ENCODE measurements at places on chromosomes 3 and 15.

DNA sequence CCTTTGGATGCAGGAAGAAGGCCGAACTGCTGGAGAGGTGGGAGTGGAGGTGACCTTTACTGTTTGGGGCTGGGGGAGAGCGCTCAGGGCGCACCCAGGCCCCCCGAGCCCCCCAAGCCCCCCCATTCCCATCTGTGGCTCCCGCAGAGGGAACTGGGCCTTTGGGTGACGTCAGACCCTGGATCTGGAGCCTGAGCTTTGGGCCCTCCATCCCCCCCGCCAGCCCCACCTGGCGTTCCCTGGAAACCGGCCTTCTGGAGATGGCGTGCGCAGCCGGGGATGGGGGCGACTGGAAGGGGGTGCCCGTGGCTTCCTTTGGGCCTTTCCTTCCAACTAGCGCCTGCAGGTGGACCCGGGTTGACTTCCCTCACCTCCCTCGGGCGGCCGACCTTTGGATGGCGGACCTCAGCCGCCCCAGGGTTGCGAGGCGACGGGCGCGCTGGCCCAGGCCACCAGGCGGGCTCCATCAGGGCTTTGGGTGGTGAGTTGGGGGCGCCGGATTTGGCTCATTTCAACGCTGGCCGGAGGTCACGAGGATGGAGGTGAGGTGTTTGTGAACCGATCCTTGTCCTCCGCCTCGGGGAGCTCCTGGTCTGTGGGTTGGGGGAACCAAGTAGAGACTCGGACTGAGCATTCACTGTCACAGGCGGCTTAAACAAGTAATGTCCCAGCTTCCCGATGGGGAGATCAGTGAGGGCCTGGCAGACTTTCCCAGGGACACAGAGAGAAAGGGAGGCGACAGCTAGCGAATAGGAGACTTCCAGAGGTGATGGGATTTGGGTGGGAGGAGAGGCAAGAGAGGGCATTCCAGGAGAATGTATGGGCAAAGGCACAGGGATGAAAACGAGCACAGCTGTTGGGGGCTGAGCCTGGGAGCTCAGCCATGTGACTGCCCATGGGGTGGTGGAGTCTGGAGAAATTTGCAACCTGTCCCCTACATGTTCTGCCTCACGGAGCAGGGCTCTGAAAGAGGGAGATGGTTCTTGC is 709 bp downstream of the SCAMP5 start:
- DNase-seq, result no peak

DNA sequence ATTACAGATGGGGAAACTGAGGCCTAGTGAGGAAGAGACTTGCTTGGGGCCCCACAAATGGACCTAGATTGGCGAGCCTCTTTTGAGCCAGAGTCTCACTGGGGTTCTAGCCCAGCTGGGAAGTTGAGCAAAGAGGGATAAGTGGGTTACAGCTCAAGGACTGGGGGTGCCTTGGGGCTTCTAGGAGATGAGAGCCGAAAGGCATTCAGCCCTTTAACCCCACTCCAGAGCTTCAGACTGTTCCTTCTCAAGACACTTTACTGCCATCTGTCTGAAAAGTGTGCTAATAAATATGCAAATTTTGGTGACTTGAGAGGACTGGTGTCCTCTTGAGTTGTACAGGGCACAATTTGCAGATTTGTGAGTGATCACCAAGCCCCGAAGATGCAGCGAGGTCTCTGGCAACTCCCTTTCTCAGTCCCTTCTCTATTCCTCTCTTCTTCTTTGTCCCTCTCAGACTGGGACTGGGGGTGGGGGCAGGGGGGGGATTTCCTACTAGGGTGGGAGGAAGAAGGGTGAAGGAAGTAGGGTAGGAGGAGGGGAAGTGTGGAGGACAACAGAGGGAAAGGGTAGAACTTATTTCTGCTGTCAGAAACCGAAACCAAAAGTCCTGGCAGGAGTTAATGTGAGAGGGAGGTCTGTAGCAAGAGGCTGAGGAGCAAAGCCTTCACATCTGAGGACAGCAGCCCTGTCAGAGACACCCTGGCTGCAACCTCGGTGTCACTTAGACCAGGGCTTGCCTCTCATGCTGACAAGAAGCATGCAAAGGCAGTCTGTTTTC is 16.2 kb upstream of the ANKDD1A start:
- DNase-seq, result no peak

GRCh38 chr3:107690522-107691138 is 167.9 kb downstream of the BBX start:
- DNase-seq, result peak; percentile 19

- DNase-seq, result no peak
These were observed 43.9 kb downstream of the SRGAP3 start for GRCh38 chr3:9205345-9206143.

DNA sequence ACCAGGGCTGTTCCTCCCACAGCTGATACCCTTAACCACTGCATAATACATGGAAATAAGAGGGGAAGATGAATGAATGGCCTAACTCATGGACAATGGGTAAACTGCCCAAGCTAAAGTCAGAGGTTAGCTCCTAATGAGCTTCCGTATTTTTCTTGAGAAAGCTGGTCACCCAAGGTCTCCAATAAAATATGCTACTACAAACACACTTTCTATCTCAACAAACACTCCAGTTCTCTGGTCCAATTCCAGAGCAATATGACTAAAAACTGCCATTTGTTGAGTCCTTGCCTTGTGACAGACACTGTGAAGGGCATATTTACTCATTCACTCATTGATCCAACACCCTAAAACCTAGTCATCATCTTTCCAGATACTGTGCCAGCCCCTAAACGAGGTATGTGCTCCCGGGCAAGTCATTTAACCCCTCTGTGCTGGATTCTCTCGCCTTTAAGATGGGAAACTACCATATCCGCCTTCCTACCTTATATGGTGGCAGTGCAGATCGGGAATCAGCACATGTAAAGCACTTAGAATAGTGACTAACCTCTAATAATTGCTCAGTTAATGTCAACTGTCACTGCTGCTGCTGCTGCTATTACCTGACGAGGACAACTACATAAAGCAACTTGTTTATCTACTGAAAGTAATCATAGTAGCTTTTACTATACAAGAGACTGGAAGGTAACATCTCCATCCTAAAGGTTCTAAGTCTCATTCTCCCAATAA is 89.1 kb downstream of the XXYLT1 start:
- DNase-seq, result no peak

- peak; percentile 21 for DNase-seq
These were observed 104.7 kb upstream of the NR2F2 start for GRCh38 chr15:96225642-96226259.

- DNase-seq, result no peak
These were observed 33.4 kb downstream of the POC1A start for GRCh38 chr3:52120556-52121463.

DNA sequence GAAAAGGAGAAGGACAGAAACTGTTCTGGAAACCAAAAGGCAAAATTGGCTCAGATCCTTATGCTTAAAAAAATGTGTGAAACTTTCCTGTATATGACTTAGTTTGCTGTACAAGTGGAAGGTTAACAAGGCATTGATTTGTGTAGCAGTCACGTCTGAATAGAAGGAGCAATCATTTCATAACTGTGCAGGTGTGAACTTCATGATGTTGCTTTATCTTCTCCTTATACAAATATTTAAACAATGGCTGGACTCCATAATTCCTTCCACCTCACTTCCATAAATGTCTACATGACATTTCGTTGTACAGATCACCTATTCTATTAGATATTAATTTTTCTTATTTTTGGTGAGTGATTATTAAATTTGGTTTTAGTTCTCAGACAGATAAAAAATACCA is 382.7 kb upstream of the NPAP1 start:
- no peak for DNase-seq

- DNase-seq, result no peak
These were observed 36.5 kb upstream of the KLHL6 start for GRCh38 chr3:183591881-183592521.

DNA sequence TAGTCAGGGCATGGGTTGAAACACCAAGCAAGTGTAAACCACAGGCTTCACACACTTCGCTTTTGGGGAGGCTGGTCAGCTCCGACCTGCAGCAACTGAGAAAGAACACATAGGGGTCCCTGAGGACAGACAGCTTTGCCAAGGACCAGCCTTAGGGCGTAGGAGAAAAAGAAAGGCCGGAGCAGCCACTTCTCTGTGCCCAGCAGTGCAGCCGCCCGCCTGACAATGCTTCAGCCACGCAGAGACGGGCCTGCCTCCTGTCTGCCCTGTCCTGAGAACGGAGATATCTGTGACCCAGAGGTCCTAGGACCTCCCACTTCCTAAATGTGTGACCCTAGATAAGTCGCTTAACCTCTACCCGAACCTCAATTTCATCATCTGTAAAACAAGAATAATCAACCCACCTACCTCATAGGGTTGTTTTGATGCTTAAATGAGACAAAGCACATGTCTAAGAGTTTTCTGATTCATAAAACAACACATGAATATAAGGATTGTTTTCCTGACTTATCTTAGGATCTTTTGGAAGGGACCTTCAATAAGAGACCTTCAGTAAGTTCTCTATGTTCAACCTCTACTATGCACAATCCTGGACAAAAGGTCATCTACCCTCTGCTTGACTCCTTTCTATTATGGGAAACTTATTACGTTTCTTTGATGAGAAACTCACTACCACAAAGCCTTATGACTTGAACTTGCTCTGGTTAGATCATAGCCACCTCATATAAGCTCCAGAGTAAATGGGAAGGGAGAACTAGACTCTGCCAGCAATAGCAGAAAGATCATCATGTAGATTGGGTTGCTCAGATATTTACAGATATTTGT is 32.9 kb upstream of the RFTN1 start:
- no peak for DNase-seq

GRCh38 chr15:32861761-32862160 is 144.0 kb downstream of the GREM1 start:
- DNase-seq, result no peak

GRCh38 chr3:36135863-36136262 is 244.4 kb upstream of the STAC start:
- no peak for DNase-seq

DNA sequence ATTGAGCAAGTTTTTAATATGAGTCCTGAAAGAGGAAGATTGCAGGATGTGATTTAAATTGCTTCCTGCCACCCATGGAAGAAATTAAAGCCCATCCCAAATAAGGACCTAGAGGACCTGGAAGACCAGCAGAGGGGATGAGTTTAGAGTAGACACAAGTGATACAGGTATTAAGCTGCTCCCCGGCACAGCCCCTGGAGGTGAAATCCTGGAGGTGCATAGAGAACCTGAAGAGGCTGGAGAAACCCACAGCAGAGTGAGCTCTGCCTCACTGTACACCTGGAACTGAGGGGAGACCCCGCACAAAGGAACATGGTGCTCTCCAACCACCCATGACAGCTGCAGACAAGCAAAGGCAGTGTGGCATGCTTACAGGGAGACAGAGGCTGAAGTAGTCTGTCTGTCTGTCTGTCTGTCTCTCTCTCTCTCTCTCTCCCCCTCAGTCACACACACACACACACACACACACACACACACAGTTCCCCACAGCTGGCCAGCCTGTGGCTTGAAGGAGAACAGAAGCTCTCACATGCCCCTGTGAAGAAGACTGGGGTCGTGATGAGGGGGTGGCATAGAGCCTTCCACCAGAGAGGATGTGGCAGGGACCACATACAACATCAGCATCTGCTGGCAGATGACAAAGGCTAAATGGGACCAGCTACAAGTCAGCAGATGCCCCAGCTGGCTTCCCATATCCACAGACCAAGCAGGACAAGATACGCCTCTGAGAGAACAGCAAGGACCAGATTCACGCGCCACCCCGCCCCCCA is 38.1 kb downstream of the FSIP1 start:
- no peak for DNase-seq

DNA sequence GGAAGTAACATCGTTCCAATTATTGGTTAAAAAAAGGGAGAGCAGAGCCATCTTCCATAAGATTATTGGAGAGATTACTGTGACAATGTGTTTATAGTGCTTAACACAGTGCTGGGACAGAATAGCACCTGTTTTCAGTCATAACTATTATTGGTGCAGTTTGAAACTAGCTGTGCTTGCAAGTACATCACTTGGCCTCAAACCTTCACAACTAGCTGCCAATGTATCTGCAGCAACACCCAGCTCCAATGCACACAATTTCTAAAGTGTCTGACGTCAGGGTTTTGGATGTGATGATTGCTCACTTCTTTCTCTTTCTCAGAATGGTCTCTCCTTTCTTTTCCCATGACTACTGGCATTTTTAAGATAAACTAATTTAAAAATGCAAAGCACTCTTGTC is 246.2 kb downstream of the SV2B start:
- DNase-seq, result no peak

DNA sequence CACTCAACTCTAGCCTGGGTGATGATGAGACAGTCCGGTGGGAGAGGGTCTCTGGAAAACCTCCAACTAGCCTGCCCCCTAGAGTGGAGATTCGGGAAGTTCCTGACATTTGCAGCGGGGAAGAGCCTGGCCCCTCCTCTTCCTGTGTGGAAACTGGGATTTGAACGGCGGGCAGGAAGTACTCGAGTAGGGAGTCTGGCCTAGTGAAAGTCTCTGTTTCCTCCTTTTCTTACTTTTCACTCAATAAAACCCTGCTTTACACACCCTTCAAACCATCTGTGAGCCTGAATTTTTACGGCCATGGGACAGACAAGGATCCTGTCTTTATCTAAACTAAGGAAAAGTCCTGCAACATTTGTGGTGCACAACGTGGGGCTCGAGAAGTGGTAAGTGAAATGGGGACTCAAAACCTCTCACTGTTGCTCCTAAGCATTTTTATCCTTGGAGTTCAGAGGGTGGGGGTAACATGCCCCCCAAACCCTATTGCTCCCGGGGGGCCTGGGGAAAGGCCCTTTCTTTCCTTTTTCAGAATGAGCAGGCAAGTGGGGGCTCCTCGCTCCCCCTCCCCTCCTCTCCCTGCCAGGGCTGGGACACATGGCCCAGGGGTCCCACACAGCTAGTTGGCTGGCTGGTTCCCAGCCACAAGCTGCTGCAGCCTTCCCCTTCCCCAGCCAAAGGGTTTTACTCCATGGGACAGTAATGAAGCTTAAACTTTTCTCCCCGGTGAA is 224.7 kb upstream of the GBE1 start:
- DNase-seq, result no peak

DNA sequence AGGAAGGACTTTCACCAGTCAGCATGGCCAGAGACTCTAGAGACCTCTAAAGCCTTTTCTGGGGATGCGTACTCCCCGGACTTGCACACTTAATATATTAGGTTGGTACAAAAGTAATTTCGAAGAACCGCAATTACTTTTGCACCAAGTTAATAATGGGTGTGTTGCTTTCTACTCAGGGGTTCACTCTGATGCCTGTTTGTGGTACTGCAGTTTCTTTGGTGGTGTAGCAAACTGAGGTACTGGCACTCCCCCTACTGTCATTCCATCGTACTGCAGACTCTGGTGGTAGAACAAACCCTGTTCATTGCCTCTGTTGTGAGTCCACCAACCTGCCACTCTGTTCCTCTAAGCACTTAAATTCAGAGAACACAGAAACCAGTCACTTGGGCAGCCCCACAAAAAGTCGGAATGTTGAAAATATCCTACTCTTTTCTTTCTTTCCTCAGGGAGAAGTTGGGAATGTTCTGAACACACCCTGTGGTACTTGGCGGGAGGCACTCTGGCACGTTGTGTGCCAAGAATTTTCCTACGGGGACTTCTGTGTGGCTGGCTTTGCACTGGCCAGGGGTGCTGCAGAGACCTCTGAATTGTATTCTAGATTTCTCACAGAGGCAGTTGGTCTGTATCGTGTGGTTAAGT is 46.3 kb downstream of the GABRG3 start:
- DNase-seq, result peak; percentile 63

GRCh38 chr15:64699751-64700388 is 75.5 kb downstream of the RBPMS2 start:
- peak; percentile 23 for DNase-seq

- no peak for DNase-seq
These were observed 558 bp upstream of the SLC30A4 start for GRCh38 chr15:45523166-45523460.

- DNase-seq, result no peak
These were observed 179.9 kb upstream of the THBS1 start for GRCh38 chr15:39400821-39401550.
